NCI-H1092 (cell line): ENCODE measurements at places on chromosomes 12 and 14.

DNA sequence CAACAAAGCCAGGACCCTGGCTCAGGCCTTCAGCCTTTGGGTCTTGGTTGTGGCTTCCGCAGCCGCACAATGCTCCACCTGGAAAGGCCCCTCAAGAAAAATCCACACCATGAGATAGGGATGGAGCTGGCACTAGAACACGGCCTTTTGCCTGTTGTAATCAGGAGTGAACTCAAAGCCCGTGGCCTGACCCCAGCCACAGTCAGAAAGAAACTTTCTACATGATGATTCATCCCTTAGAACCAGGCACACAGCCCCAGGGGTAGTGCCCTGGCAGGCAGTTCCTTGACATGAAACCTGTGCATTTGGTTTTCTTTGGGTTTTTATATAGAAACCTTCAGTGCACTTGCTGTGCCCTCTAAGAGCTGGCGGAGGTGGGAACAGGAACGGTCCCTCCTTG, 5.1 kb downstream of the CLMN start:
- DNase-seq = no peak

DNA sequence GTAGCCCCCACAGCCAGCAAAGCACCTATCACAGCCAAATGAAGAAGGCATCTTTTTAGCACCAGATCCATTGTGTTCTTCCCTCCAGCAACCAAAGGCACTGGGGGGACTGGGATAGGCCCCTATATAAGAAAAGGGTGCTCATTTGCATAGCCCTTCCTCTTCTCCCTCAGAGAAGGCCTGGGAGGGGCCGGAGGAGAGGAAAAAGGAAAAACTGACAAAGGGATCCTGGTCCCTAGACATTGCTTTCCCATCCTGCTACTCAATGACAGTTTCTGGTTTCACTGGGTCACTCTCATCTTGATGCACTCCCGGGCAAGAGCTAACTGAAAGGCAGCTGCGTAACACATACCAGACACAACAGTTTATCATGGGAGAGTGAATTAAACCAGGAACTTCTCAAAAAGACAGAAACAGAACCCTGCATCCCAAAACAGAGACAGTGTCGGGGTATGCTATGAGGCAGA, at the start of gene PMEL:
Gene PMEL (minus strand): TSS at position 102 of the 467 bp plus-strand sequence. CDS start 31 bp downstream, at position 71.
- DNase-seq = no peak

GRCh38 chr12:8648576-8649205, 13.9 kb downstream of the MFAP5 start:
- DNase-seq = no peak

DNA sequence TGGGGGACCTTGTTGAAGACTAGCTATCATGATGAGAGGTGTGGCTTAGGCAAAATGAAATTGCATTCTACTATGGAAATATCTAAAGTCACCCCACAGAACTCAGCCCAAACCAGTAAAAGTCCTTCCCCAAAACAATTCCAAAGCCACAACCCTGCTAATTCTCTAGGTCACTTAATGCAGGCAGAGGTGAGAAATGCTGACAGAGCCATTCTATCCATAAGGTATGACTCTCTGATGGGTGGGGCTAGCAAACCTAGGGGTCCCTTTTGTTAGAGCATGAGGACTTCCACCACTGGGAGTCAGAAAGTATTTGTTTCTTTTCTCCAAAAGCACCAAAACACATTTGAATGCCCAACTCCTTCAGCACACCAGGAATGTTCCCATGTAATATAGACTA, 12.7 kb upstream of the BMP4 start:
- DNase-seq = no peak

- DNase-seq = no peak
These were observed 36.9 kb upstream of the SINHCAF start for GRCh38 chr12:31362759-31363415.
